GM13976 (cell line): ENCODE measurements at places on chromosomes 2 and 18.

GRCh38 chr2:40646642-40647041, 194.8 kb upstream of the SLC8A1 start:
- no peak for DNase-seq

DNA sequence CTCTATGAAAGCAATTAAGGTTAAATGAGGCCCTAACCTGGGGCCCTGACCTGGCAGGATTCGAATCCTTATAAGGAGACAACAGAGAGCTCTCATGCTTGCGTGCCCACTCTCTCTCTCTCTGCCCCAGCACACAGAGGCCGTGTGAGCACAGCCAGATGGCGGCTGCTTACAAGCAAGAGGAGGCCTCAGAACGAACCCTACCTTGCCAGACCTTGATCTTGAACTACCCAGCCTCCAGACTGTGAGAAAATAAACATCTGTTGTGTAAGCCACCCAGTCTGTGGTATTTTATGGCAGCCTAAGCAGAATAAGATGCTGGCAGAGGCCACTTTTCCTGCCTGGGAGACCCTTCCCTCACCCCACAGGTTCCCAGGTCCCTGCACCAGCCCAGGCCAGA, 5.2 kb upstream of the UBE2F start:
- DNase-seq = no peak

GRCh38 chr2:622357-622756, 54.8 kb downstream of the TMEM18 start:
- no peak for DNase-seq

DNA sequence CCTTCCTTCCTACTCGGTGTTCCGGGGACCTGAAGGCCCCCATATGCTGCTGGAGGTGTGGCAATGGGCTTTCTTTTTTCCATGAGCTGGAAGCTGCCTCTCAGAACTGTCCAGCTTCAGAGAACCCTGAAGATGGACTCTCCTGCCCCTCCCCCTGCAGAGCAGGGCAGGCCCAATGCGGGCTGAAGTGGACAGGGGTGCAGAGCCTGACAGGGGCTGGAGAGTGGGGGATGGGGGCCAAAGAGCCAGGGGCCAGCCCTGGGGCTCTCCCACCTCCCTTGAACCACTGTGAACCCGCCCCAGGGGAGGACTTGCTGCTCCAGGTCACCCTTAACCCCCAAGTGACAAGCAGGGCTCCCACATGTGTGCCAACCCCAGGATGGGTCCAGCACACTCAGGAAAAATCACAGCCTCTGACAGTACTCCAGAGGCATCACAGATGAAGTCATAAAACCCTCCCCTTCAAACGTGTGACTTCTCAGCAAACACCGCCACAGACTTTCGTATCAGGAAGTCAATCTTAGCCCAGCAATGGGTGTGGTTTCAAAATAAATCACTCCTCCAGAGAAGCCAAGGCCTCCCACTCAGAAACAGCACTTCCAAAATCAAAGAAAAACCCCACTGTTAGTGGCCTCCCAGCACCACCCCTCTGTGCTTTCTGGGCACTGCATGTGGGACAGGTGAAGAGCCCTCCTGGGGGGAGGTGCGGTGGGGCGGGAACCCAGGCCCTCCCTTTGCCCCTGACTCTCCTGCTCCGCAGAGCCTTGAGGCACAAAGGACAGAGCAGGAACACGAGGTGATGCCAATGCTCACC, 135.8 kb downstream of the HDAC4 start:
- peak; percentile 83 for DNase-seq

DNA sequence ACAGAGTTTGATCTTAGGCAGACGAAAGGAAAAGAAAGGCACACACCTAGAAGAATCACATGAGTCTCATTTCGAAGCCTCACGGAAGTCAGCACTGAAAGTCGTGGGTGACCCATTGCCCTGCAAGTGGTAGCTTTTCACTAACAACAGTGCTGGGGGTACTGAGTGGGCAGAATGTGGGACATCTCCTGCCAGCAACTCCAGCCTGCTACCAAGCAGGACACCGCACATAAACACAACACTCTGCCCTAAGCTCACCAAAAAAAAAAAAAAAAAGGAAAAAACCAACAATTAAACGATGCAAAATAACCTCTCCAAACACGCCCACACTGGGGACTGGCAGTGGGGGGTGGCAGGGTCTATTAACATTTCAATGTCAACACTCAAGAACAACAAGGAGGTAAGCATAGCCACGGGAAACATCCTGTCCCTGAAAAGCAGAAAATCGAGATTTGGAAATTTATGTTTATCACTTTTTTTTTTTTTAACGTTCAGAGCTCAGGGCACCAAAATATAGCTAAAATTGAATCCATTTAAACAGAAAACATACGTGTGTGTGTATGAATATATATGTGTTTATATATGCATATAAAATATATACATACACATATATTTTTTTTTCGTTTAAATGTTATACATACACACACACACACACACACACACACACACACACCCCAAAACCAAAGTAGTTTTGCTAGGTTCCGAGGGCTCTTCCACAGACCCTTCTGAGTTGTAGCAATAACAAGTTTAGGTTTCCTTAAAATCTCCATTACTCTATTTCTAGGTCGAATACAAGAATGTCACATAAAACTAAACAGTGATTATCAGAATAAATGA, 2.2 kb downstream of the INO80D start:
- peak; percentile 49 for DNase-seq

GRCh38 chr2:75375646-75376582, 176.6 kb upstream of the TACR1 start:
- no peak for DNase-seq
